Activated T-cell treated with anti-CD3 and anti-CD28 coated beads, Interleukin-2, amount 50 U/mL, for 72 hours (primary cell): ENCODE measurements at places on chromosomes 16 and 17.
A peak's percentile ranks its signal among the peaks of the same experiment; 100 is the strongest.

DNA sequence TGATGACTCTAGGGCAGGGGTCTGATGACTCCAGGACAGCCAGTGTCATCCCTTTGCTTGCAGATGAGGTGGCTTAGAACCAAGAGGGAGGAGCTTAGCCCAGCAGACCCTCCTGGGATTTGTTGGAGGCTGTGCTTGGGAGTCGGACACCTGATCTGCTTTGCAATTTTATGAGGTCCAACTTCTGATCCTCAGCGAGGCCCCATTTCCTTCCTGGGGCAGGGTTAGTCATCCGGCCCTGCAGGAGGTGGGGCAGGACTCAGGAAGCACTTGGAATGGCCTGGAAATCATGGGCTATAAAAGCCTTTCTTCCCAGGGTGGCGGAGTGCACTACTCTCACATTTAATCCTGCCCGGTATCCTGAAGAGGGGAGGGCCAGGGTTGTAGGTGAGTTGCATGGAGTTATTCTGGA, 168.5 kb downstream of the MSI2 start:
- no peak for DNase-seq

GRCh38 chr17:46753776-46754175, 64.7 kb downstream of the WNT3 start:
- DNase-seq: no peak

DNA sequence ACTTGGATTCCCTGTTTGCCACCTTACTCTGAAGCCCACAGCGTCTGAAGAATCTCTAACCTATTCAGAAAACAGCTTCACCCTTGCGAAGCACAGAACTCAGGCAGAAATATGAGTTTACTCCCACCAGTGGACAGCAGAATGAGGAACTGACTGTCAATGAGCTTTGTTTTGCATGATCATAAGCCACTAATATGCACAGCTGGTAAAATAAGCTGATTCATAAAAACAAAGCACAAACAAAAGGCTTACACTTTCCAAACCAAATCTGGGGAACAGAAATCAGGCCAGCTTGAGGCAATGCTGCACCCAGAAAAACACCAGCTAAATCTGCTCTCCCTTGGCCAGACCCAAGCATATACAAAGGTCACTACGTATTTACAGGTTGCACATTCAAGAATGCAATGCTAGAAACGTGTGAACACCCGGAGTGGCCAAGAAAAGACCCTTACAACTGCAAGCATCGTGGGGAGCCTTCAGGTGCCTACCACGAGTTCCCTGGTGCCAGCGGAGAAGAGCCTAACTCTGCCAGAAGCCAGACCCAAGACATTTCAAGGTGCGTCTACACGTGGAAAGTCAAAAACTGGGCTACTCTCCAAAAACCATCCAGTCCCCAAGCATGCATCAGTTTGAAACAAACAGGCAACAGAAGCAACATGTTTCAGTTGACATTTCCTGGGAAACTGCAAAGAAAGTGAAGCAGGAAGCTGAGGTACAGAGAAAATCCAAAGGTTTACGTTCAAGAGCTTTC, 207.1 kb downstream of the ZFHX3 start:
- DNase-seq: no peak

GRCh38 chr17:78375401-78376151, 2.9 kb upstream of the PGS1 start:
- DNase-seq: no peak

DNA sequence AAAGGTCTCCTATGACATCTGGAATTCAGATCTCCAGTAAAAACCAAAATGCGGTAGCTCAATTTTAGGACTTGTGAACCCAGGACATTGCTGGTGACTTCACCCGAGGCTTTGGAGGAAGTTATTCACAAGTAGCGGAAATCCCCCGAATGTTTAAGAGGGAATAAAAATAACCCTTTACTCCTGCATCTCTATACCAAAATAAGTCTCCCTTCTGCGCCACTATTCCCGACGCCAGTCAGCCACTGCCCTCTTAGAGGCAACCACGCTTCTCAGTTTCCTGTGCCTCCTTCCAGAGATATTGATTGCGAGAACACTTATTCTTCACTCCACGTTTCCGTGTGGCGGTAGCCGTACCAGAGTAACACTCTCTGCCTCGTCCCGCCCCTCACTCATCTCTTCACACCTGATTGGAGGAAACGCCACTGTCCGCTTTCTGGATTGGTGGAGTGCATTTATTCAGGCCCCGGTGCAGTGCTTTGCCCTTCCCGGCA, 27.4 kb downstream of the EMP2 start:
- DNase-seq: peak; percentile 57

- DNase-seq: no peak
These were observed 171.6 kb downstream of the ZNF18 start for GRCh38 chr17:11825572-11826209.
